Stimulated activated CD8-positive, alpha-beta memory T cell treated with anti-CD3 and anti-CD28 coated beads, Interleukin-15, amount 100 ng/mL, for 48 hours (primary cell): ENCODE measurements at places on chromosomes 13 and 19.

DNA sequence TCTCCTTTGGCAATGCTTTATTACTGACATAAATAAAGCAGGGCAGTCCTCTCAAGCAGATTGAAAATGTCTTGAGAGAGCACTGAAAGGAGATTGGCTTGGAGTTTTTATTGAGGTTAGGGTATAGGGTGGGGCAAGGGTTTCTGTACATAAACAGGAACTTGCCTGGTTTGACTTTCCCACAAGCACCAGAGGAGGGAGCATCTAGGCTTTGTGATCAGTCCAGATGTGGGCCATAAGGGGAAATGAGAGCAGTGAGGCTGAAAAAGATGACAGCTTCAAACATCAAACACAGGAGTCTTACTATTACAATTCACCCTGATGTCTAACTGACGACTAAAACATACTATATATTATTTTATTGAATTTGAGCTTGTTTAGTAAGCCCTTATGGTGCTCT is 260.9 kb downstream of the MTUS2 start:
- DNase-seq: no peak

- no peak for DNase-seq
Measured at GRCh38 chr13:30792285-30793000, 57.1 kb downstream of the ALOX5AP start.

- DNase-seq: no peak
Measured at GRCh38 chr19:18063463-18063862, 23.3 kb downstream of the IL12RB1 start.

DNA sequence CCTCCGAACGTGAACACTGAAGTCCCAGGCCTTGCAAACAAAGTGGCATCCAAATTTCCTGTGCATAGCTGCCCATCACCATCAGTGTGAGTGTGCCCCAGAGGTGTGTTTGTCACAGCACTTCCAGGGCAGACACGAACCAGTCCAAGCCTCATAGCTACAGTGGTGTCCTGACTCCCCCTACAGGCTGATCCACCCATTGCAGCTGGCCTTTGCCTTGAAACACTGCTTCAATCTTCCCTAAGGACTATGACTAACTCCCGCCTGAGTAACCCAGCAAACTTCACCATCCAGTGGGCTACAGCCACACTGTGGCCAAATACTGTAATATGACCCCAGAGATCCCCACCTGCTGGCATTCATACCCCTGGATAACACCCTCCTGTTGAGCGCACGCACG is 3.9 kb downstream of the ZNF266 start:
- DNase-seq: no peak

DNA sequence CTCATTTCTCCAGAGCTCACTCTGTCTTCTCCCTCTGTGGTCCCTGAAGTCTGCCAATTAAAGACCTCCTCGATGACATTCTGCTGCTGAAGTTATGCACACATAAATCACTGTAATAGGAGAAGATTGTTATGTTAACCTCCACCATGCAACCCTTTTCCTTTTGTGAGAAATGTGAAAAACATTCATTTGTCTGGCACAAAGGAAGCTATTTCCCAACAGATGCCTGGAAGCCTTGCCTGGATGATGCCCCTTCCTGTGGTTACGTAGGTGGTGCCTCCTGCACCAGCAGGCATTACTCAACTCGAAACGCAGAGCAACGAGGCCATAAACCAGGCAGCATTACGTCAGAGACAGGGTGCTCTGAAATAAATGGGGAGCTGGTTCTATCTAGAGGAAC is 327.4 kb upstream of the ZNF507 start:
- no peak for DNase-seq

- no peak for DNase-seq
Measured at GRCh38 chr13:27130223-27130978, 41.2 kb downstream of the USP12 start.

GRCh38 chr19:45769821-45770191 is 754 bp upstream of the SIX5 start:
- no peak for DNase-seq

- no peak for DNase-seq
Measured at GRCh38 chr19:3769494-3769893, 2.5 kb downstream of the RAX2 start.

DNA sequence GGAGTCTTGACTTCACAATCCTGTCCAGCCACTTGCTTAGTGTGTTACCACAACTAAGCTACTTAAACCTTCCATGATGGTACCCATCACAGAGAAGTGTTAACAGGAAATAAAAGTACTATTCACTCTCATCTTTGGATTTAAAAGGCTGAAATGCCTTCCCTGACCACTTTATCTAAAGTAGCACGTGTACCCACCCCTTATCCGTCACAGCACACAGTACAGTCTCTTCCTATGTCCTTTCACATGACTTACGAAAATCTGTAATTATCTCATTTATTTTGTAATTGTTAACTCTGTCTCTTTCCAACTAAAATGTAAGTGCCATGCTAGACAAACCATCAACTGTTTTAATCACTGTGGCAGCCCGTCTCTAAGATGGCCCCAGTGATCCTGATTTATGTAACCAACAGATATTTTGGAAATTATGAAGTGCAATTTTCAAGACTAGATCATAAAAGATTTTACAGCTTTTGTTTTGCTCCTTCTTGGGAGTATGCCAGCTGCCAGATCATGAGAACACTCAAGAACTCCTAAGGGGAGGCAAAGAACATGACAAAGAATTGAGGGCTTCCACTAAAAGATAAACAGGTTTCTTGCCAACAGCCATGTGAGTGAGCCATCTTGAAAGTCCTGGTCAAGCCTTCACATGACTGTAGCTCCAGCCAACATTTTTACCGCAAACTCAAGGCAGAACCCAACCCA is 44.9 kb downstream of the DIAPH3 start:
- DNase-seq: no peak

GRCh38 chr13:60351855-60352615 is 45.0 kb upstream of the TDRD3 start:
- DNase-seq: no peak
